ENCODE measurements at places on chromosomes 4 and X.

- DNase-seq = no peak
Observed at GRCh38 chrX:149711545-149712236, at the start of gene MAGEA11. TSS of gene MAGEA11 (plus strand) at chrX:149712060. CDS start at chrX:149713160, 1,100 bp downstream.

DNA sequence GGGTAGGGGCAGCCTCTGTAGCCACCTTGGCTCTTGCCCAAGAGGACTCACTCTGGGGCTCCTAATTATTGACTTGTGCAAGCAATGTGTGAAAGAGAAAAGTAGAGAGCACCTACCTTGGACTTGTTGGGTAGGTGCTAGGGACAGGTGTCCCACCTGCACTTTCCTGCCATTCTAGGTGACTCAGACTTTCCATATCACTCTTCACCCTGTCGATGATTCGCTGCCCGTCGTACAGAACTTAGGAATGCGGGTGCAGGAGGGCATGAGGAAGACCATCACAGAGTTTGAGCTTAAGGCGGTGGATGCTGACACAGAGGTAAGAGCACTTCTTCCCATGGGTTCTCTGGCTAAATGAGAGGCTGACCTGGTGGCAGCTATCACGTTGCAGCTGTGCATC lies 87.3 kb upstream of the ANXA3 start:
- no peak for DNase-seq

DNA sequence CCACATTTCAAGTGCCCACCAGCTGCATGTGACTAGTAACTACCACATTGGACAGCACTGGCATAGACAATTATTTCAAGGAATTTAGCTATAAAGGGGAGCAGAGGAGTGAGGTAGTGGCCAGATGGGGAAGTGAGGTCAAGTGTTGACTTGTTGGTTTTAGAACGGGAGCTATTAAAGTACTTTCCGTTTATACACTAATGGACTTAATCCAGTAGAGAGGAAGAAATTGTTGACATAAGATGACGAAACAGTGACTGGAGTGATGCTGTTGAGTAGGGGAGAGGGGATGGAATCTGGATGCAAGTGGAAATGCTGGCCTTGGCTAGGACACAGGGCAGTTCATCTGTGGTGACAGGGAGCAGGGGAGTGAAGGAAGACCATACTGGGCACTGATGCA lies 154.4 kb downstream of the AMMECR1 start:
- no peak for DNase-seq

- DNase-seq = no peak
Observed at GRCh38 chr4:113256946-113257345, 207.5 kb downstream of the ANK2 start.

- DNase-seq = peak; percentile 13
Observed at GRCh38 chr4:75547647-75548387, 8.0 kb upstream of the ODAPH start.

DNA sequence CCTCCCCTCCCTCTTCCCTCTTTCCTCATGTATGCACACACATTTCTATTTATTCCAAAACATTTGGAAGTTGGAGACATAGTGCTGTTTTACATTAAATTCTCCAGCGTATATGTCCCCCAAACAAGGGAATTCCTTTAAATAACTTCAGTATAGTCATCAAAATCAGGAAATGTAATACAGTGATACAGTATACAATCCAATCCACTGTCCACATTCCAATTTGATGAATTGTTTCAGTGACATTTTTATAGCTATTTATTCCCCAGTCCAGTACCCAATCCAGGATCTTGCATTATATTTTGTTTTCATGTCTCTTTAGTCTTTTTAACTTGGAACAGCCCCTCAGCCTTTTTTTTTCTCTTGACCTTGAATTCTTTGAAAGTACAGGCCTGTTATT lies 233.0 kb downstream of the DKK2 start:
- DNase-seq = no peak

DNA sequence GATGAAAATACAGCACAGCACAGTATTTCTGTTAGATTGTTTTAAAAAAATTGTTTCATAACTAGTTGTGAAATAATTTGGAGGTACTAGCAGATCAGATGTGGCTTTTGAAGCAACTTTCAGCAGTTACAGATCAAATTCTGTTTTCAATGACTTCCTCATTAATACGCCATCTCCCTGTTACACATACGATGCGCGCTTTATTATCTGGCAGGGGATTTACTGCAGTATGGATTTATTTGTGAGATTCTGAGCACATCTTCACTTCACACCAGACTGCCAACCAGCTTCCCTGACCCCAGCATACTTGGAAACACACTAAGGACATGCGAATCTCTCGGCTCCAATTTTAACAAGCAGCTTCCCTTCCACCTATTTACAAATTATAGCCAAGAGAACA lies 235.5 kb upstream of the DIAPH2 start:
- no peak for DNase-seq

GRCh38 chrX:7435822-7436221 lies 287.9 kb upstream of the PUDP start:
- no peak for DNase-seq

GRCh38 chrX:120781403-120781802 lies 94.3 kb downstream of the CT47B1 start:
- no peak for DNase-seq

Data from muscle of arm (tissue), 14 donors.